ENCODE measurements at places on chromosomes 5 and 9.

GRCh38 chr9:112486221-112487007, at the start of gene KIAA1958:
Gene KIAA1958, plus strand, starts transcription at chr9:112486827. Its CDS starts 87,254 bp downstream, at chr9:112574081.
- DNase-seq: peak; percentile 83

DNA sequence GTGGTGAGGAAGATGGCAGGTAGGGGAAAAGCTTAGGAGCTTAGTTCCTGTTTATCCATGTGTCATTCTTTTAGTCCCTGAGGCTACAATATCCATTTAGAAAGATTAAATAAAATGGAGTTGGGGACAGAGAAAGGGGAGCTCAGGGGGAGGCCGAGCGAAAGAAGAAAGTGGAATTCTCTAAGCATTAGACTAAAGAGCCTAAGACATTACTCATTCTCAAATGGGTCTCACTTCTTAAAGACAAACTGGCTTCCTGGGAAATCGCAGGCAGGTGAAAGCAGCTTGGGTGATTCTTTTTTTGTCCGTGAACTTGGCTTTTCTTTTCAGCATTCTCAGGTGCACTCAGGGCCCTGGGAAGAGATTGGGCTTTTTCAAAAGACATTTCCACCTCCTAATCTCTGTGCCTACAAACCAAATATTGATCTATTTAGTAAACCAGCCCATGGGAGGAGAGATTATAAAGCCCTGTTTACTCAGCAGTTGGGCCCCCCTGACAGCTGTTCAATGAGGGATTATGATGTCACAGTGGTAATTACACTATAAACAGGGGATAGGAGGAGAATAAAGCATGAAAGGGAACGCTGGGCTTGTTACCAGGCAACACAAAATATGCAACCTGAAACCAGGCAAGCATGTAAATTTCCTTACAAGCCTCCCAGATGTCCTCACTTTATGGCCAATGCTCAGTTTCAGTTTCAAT, 584.0 kb downstream of the ACTL7B start:
- DNase-seq: no peak

DNA sequence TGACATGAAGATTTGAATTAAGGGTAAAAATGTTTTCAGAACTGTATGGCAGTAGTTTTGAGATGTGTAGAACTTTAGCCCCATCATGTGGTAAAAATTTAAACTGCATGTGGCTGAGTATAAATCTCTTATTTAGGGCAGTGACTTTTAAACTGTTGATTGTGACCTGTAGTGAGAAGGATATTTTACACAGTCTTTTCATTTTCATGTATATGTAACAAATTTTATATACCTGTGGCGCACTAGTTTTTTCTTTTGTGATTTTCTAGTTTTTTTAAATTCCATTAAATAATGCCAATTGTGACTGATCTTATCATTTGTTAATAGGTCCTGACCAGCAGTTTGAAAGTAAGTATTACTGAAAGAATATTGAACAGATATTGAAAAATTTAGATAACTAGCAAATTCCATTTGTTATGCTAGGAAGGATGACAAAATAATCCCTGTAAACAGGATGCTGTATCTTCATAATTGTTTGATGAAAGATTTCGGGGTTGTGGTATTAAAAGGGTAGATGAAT, 47.2 kb downstream of the GPBP1 start:
- no peak for DNase-seq

DNA sequence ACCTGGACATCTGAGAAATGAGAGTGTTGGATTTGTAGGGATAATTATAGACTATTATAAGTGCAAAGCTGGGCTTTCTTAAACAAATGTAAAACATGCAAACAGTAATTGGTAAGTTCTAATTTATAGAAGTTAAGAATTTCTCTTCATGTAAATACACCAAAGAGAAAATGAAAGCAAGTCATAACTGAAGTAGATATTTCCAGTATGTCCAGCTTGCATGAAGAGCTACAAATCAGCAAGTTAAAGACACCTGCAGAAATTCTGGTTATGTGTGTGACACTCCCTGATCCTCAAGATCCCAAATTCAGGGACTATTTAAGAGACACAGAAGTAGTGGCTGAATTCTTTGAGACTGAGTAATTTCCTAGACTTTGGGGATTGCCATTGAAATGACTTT, 308.9 kb downstream of the TLE4 start:
- DNase-seq: no peak

DNA sequence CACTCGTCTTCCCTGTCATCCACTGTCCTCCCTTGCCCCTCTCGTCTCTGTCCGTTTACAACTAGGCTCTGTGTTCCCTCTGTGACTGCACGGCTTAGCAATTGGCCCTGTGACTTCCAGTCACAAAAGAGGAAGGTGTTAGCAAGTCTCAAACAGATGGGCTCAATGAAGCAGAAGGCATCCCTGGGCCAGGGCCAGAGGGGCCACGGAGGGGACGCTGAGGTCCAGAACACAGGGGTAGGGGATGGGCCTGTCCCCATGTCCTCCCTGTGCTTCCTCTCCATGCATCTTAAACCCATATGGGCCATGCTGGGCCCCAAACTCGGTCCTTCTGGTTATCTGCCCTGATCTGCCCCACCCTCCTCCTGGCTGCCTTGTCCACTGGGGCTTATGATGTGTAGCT, at the start of gene CD72:
CD72 (minus strand) TSS at position 89 of the 403 bp plus-strand sequence. CDS start 110 bp downstream, outside the sequence.
- DNase-seq: no peak

DNA sequence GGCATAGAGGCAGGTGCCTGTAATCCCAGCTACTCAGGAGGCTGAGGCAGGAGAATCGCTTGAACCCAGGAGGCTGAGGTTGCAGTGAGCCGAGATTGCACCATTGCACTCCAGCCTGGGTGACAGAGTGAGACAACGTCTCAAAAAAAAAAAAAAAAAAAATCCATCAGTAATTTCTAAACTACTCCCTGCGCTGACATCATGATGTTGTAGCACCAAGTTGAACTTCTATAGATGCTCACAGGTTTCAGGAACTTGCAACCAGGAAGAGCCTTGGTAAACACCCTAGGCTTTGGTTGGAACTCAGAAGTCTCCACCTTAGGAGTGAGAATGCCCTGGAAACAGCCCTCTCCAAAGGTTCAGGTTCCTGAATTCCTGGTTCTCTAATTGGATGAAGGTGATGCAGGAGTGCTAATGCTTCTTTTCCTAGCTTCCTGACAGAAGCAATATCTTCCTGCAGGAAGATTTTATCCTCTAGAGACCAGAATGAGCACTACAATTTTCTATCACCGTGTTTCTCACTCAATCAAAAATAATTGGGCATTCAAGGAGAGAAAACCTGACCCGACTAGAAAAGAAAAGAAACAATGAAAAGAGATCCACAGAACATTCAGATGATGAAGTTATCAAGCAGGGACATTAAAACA, 469.6 kb downstream of the GADD45G start:
- no peak for DNase-seq

DNA sequence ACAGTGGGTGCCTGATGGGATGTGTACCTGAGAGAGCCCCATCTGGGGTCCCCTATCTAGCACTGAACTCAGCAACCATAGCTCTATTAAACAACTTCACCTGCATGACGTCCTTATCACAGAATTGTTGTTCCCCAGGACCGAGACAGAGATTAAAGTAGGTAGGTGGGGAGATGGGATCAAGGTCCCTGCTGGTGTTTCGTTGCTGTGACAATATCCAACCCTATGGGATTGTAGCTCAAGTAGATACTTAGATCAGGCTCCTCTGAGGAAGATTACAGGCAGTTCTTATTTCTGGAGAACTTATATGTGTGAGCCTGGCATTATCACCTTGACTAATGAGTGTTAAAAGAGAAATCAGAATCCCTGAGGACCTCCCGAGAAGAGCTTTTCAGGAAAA, 84.9 kb downstream of the SLC28A3 start:
- no peak for DNase-seq

DNA sequence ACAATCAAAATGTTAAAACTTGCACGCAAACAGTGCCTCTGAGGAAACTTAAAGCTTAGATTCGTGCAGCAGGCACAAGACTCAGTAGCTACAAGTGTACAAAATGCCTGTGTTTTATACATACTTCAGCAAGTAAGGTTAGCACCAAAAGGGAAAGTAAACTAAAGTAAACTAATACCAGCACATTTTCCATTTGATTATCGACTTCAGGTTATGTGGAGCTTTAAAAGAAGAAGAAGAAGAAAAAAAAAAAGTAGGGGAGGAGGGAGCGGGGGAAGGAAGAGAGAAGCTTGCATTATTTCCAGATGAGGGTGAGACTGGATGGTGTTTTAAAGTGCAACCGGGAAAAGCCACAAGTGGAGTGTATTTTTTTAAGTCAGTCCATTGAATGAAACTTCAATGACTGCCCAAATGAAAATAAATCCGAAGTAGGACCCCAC, 596 bp upstream of the ADAMTS6 start:
- no peak for DNase-seq

DNA sequence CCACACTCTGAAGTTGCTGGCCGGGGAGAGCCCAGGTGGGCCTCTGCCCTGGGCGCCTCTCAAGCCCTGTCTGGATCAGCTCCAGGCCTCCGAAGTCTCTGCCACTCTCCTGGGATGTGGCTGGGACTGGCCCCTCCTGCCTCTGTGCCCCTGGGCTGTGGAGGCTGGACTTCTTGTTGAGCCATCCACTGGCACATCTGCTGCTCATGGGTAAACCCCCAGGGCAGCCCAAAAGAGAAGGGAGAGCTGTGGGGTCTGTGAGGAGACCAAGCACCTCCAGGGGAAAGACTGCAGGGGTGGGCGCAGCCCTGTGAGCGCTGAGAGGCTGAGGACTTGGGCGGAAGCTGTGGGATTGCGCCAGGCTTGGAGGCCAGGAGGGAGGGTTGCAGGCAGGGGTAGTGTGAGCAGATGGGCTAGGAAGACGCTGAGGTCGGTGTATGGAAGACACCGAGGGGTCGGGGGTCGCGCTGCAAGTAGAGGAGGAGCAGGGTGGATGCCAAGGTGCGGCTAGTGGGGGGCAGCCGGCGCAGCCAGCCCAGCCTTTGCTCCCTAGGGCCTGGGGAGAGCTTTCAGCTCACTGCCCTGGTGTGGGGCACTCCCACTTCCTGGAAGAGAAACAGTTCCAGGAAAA, 118.1 kb downstream of the WNK2 start:
- DNase-seq: no peak

GRCh38 chr9:125995006-125995405, 247.8 kb downstream of the PBX3 start:
- no peak for DNase-seq

DNA sequence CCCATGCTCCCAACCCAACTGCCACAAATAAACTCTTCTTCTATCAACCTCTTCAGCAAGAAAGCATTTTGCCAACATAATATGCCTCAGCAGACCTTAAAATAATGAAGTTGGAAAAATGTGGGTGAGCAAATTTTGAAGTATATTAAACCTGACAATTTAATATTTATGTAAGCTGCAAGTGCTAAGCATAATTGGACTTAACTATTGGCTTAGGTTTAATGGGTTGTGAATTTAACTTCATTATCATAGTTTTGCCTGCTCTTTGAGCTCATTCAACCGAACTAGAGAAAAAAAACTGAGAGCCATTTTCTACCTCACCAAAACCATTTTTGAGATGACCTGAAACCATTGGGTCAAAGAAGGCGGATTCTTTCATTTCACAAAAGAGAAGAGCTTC, 805.5 kb upstream of the DMAC1 start:
- no peak for DNase-seq

DNA sequence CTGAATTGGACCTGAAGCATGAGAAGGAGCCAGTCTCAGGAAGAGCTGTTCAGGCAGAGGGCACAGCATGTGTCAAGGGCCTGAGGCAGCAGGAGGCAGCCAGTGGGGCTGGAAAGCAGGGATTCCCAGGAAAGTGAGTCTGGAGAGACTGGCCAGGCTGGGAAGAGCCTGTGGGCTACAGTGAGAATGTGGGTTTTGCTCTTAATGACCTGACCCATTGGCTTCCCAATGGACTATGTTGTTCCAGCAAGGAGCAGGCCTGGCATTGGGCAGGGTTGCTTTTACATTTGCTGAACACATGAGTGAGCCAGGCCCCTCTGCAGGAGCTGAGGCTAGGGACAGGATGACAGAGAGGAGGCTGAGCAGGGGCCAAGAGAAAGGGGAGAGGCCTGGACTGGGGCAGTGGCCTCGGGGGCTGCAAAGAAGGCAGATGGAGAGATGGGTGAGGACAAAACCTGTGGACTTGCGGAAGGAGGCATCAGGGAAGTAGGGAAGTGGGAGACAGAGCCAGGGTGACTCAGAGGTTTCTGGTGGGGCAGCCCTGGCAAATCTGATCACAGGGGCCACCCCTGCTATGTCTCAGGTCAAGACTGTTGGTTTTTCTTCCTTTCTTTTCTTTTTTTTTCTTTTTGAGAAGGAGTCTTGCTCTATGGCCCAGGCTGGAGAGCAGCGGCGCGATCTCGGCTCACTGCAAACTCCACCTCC, 65.9 kb upstream of the NEK6 start:
- DNase-seq: no peak

DNA sequence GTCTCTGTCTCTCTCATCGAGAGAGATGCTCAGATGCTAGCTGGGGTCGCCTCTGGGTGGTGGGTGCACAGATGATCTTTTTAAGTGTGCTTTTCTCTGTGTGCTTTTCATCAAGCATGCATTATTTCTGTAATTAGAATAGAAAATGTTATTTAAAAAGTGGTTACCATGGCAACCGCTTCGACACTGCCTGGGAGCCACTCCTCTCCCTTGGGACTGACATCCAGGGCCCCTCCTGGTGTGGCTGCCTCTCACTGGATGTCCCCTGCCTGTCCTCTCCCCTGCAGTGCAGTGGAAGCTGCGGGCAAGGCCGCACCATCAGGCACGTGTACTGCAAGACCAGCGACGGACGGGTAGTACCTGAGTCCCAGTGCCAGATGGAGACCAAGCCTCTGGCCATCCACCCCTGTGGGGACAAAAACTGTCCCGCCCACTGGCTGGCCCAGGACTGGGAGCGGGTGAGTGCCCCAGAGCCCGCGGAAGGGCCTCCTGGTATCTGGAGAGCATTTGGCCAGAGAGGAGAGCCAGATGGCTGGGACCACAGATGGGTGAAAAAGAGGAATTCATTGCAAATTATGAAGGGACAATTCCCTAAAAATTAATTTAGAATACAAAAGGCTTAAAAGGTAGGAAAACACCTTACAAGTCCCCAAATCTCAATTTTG, 34.7 kb downstream of the ADAMTSL2 start:
- no peak for DNase-seq

DNA sequence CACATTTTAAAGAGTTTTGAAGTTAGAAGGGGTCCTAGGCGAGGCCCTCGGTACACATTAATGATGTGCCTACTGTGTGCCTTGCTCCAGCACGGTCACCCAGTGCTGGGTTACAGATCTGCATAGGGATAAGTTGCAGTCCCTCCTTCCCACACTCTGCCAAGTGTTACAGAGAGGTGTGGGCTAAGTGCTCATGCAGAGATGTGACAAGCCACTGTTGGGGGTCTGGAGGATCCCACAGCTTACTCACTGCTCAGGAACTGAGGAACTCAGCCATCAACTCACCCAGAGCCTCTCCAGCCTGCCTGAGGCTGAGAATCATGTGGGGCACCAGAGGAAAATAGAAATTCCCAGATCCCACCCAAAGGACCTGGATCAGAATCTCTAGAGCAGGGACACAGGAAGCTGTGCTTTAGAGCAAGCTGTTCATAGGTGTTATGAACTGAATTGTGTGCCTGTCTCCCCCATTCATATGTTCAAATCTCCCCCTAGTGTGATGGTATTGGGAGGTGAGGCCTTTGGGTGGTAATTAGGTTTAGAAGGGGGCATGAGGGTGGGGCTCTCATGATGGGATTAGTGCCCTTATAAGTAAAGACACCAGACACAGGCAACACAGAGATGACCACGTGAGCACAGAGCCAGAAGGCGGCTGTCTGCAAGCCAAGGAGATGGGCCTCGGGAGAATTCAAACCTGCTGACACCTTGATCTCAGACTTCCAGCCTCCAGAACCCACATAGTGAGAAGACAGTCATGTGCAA, 164.1 kb downstream of the HSD17B3 start:
- DNase-seq: no peak

Measured in activated CD4-positive, alpha-beta T cell treated with anti-CD3 and anti-CD28 coated beads for 4 hours (primary cell).